ENCODE measurements at places on chromosomes 7 and 10.

DNA sequence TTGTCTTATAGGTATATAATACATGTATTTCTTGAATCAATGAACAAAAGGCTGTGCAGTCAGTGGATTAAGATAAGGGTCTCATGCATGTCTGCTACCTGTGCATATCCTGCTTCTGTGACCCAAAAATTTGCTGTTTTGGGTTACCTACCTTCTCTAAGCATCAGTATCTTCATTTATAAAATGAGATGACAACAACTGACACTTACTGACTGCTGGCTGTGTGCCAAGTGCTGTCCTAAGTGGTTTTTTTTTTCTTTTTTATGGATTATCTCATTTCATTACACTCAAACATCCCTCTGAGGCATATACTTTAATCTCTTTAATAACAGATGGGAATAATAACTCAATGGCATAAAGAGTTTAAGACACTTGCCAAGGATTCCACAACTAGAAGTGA, 2.1 kb downstream of the PDK4 start:
- DNase-seq: no peak

DNA sequence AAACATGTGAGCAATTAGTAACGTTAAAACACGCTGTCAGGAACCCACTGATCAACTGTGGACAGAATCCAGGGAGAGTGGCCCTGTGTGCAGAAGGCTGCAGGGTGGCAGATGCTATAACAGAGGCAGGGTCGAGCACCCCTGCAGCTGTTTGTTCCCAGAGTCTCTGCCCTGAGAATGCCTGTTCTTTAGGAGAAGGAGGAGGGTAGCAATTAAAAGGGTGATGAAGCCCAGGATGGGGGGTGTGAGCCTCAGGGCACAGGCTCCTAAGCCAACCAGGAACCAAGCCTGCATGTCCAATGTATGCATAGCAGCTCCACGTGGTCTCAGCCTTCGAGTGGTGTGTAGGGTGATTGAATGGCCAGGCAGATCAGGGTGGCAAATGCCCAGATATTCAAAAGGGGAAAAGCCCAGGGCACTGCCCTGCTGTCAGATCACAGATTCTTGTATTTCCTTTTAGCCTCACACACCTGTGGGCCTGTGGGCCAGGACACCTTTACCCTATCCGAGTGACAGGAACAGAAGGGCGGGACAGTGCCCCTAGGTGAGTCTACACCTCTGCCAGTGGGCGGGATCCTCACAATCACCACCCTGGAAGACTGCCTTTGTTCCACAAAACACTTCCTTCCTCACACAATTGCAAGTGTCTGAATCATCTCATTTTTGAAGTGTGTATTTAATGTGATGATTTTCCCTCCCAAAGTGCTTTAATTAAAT, 7.3 kb downstream of the WDFY4 start:
- DNase-seq: no peak

DNA sequence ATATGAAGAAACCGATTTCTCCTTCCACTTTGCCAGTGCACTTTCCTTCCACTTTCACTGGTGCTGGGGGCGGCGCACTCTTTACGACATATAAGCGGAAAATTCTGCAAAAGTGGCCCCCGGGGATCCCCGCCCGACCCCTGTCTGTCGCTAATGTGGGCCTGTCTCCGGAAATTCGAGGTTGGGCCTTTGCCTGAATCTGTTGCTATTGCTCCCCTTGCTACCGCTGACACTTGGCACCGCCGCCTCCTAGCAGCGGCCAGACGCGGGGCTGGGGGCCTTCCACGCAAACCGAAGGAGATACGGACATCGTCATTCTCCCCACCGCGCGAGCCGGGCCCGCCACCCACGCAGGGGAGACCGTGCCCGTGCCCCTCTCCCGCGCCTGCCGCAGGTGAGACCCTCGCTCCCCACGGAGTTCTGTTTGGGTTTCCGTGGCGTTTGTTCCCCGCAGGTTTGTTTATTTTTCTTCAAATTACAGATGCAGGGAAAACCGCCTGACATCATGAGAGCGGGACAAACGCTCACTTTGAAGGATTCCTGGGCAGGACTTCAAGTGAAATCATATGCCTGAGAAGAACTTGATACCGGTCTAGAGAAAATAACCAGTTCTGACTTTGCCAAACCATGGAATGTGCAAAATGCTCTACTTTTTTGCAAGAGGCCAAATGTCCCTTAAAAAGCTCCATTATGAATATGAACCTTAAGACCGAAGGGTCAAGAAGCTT, 5.0 kb downstream of the TWIST1 start:
- no peak for DNase-seq

GRCh38 chr7:21357151-21358097, 70.5 kb upstream of the SP4 start:
- no peak for DNase-seq

GRCh38 chr7:53111031-53111430, 75.6 kb downstream of the POM121L12 start:
- no peak for DNase-seq

- DNase-seq: no peak
Observed at GRCh38 chr7:102093599-102094315, 192.9 kb upstream of the SH2B2 start.

DNA sequence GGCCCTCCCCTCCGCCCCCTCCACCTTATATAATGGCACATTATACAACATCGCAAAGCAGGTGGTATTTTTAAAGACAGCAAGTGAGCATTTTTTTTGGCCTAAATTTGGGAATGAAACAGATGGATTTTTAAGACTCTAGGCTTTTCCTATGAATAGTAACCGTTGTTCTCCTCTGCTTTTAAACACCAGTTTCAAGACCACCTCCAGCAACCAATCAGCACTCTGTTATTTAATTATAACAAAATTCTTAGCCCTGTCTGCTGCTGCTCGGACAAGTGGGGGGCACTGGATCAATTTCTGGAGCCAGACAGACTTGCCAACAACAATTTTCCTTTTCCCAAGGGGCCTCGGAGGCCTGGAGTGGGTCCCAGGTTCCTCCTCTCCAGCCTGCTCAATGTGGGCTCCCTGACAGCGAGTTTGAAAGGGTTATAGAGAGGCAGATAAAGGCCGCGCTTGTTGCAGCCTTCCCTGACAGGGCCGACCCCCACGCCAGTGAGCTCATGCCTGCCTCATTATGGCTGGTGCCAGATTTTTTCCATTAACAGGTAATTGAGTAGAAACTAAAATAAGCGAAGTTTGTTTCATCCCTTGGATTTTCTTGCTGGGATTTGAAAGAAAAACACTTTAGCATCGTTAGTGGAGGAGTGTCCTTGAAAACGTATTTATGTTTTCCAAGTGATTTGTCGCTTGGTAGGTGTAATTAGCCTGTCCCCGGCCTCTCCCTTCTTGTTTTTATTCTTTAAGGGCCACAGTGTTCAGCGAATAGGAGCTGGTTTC, 227.3 kb downstream of the TCF7L2 start:
- DNase-seq: no peak

GRCh38 chr7:27161214-27161720, 4.1 kb downstream of the HOXA9 start:
- DNase-seq: no peak

Measured in activated CD4-positive, alpha-beta T cell treated with anti-CD3 and anti-CD28 coated beads for 1 hour (primary cell).